Activated naive CD8-positive, alpha-beta T cell treated with anti-CD3 and anti-CD28 coated beads for 36 hours (primary cell): ENCODE measurements at places on chromosomes 3 and 15. TPM values are rescaled to one million over a fixed set of nuclear protein-coding genes. Genes with fewer than 3 reads are reported as not detected.

- no peak for DNase-seq
These were observed 838.3 kb upstream of the ROBO1 start for GRCh38 chr3:80606073-80606472.

DNA sequence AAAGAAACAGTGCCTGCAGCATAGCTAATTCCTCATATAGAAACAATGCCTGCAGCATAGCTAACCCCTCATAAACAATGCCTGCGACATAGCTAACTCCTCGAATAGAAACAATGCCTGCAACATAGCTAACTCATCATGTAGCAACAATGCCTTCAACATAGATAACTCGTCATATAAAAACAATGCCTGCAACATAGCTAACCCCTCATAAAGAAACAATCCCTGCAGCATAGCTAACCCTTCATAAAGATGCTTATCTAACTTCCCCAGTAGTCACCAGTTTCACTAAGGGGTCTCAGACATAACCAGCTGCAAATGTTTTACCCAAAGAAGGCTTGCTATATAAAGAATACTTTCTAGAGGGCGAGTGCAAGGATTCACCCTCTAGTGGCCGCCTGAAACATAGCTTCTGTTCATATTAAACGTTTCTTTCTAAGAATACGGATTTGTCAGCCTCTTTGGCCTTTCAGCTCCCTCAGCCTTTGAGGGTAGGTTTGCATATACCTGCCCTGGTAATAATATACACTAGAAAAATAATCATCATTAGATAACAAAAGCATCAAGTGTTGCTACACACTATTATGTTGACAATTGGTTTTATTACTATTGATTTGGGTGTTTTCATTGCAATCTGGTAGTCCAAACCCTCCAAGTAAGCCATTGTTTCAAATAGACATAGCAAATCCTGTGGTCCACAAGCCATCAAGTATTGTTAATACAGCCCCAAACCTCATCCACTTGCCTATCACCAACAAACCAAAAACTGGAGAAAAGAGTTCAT, 44.4 kb upstream of the FAN1 start:
- DNase-seq, result no peak

GRCh38 chr15:31263751-31264558, 62.7 kb upstream of the KLF13 start:
- peak; percentile 69 for DNase-seq

DNA sequence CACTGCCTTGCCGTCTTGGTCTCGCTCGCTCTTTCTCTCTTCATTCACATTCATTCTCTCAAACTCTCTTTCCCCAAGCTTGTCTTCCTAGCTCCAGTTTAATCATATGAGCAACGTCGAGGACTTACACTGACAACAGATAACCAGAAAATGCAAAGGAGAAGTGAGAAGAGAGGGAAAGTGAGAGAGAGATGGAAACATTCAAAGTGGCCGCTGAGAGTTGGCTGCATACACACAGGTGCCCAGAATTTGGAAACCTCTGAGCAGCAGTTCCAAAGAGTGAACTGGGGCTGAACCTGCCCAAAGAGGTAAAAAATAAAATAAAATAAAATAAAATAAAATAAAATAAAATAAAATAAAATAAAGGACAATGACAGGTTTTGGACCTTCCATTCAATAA, 583.0 kb downstream of the FOXP1 start:
- DNase-seq, result no peak

DNA sequence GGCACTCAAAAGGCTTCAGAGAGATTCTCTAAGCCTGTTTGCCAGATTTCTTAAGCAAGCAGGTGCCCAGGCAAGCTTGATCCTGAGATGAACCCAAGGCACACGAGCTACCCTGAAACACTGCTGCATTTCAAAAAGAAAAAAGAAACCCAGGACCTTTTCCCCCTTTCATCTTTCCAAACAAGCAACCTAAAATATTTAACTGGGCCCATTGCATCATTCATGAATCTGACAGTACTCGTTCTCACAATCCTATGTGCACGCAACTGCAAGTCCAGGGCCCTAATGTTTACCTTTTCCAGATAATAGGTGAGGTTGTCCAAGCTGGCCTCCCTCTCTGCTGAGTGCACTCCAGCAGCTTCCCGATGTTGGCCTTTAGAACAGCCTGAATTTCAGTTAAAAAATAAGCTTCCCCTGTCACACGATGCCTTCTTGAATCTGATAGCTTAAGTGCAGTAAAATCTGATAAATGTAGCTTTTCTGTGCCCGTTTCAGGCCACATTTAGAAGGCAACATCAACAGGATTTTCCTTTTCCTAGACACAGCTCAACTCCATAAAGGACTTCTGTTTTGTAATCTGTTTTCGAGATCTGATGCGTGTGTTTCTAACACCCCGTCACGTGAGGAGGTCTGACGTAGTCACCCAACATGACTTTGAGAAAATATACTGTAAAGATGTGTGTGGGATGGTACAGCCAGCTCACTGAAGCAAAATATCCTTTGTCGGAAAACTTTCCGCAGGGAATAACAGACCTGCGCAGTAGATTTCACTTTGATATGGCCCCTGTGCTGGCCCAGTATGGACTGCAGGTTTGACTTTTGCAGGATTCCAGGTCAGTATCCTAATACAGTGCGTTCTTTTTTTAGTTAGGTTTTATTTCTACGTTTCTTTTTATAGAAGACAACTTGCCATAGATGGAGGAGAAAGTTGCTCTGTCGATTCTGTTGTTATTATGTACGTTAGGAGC, 55.1 kb upstream of the RASA2 start:
- DNase-seq, result no peak

GRCh38 chr3:141076797-141077571, 25.8 kb downstream of the SPSB4 start:
- DNase-seq, result peak; percentile 21

GRCh38 chr15:58042006-58042405, 23.5 kb downstream of the ALDH1A2 start:
- no peak for DNase-seq

DNA sequence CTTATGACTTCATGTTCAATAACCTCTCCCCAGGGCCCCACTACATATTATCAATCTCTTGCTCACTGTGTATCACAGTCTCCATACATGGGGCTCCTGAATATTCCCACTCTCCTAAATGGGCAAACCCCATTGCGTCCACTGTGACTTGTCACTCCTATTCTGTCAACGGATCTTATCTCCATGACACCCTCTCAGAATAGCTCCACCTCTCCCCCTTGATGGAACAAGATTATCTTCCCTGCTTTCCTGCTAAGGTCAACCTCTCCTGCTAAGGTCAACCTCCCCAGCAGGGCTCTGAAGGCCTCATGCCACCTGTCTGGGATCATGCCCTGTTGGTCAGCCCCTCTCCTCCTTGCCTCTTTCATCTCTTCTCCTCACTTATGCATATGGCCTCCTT, 1.8 kb downstream of the CLDN18 start:
- DNase-seq, result no peak

DNA sequence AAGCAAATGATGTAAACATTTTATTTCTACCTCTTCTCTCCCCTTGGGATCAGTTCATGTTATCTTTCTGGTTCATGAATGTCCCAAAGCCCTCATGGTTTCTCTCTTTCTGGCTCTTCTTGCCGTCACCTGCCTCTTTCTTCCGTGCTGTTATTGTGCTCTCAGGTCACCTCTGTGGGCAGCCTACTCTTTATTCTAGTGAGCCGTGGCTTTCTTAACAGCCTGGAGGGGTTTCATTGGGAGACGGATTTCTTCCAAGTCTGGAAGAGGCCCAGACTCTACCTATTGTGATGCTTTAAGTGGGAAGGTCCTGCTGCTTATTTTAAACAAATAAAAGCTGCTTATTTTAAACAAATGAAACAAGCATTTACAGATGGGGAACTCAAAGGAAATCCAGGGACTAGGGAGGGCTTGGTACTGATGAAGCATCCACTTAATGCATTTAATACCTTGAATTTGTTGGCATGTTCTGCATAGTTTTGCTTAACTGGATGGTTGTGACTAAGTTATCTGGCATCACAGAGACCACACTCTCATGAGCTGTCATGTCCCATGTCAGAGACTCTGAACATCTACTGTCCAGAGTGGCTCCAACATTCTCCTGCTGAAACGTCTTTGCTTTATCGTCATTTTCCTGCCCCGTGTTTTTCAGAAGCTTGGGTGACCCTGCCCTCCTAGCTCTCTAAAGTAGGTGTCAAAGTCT, 443.3 kb downstream of the GABRG3 start:
- no peak for DNase-seq

GRCh38 chr3:171285287-171285686, 174.9 kb downstream of the TNIK start:
- no peak for DNase-seq

- DNase-seq, result no peak
These were observed 51.9 kb downstream of the CCK start for GRCh38 chr3:42214064-42214463.

DNA sequence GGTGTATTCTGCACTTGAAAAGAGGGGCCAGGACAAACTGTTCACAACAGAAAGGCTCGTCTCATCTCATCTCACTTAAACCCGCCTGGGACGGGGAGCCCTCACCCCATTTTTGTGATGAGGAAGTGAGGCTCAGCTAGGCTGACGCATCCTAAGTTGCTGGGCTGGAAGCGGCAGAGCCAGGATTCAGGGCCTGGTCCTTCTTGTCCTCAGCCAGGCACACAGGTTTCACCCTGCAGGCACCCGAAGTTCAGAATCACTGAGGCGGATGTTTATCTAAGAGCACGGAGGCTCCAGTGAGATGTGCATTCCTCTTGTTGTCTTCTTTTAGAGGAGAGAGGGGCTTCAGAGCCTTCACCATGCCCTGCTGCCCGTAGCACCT, 51.1 kb upstream of the PLXNA1 start:
- no peak for DNase-seq

DNA sequence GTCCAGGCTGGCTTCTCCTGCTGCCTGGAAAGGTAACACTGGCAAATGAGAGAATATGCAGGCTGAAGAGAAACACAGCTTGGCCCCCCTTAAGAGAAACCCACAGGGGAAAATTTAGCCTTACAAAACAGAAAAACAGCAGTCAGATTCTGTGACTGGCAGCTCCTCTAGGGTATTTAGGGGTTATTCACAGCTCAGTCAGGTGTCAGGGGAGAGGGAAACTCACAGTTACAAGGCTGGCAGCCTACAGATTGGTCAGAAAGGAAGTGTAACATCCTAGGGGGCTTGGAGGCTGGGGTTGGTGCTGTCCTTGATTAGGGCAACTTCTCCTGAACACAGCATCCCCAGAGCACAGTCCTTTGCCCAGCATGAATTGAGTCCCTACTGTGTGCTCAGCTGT, 81.4 kb downstream of the SEMA5B start:
- DNase-seq, result no peak

- DNase-seq, result no peak
These were observed 92.7 kb downstream of the PEAK1 start for GRCh38 chr15:77327168-77327567.

COL7A1 gene
- 1.8 TPM for total RNA-seq

DAZL gene
- total RNA-seq, result not detected

GOLGA6L7 gene
- not detected for total RNA-seq
